Liver (tissue), 10 donors: ENCODE measurements at places on chromosomes 3 and 15. TPM values are rescaled to one million over a fixed set of nuclear protein-coding genes. Genes with fewer than 3 reads are reported as not detected.

SH2D7 gene
- not detected for total RNA-seq

ZMYND10 gene
- 0.75 TPM for total RNA-seq

DNA sequence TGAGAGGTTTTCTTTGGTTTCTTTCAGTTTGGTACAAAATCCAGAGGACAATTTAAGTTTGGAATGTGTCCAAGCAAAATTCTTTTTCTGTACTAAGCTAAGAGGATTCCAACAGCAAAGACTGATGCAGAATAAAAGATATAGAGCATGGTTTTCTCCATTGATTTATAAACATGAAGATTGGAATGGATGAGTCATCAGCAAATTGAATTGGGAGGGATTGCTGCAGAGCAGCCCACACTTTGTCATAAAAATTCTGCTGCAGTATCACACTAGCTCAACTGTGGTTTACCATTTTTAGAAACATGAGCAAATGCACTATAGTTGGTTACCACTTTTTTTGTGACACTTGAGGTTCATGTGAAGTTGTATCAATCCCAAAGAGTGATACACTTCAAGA is 16.1 kb upstream of the LARP6 start:
- DNase-seq: no peak
- no peaks in the 10 kb centered on the region for H3K36me3 ChIP-seq
- no peak overlapping the region for H3K27ac ChIP-seq
- no peaks in the 10 kb centered on the region for H3K27me3 ChIP-seq
- H3K4me3 ChIP-seq: no peak overlapping the region
- H3K4me1 ChIP-seq: peaks cover 6% of the 10 kb centered on the region

DNA sequence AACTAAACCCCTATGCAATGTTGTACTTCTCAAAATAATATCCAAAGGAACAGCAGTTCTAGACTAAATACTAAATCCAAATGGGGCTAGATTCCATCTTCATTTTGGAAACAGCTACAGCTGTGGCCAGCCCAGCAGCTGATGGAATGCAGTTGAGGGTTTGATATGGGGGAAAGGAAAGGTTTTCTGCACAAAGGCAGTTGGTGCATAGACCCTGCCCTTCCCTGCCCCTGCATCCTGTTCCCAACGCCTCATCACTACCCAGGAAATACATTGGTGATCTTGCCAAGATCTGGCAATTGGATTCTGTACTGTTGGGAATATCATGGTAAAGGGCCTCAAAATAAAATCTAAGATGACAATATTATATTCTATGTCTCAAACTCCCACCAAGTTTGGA is 43.9 kb downstream of the DTWD1 start:
- H3K27me3 ChIP-seq: no peaks in the 10 kb centered on the region
- no peak for DNase-seq
- no peak overlapping the region for H3K4me3 ChIP-seq

DNA sequence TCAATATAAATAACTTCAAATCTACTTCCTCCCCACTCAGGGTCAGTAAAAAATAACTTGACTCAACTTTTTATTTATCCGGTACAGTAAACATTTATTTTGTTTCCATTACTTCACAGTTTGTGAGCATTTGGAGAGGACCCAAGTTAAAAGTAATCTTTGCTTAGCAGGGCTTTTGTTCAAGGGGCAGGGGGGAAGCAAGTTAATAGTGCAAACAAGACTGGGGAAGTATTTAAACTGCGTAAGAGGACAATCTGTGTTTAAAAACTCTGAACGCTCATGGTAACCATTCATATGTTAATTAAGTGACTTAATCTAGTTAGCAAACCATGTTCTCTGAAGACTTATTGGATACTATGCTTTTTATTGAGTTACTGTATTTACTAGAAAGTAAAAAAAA is 346.2 kb downstream of the SLC9A9 start:
- no peak overlapping the region for H3K27ac ChIP-seq
- DNase-seq: no peak
- H3K4me1 ChIP-seq: no peaks in the 10 kb centered on the region
- no peaks in the 10 kb centered on the region for H3K27me3 ChIP-seq
- no peaks in the 10 kb centered on the region for H3K36me3 ChIP-seq

DNA sequence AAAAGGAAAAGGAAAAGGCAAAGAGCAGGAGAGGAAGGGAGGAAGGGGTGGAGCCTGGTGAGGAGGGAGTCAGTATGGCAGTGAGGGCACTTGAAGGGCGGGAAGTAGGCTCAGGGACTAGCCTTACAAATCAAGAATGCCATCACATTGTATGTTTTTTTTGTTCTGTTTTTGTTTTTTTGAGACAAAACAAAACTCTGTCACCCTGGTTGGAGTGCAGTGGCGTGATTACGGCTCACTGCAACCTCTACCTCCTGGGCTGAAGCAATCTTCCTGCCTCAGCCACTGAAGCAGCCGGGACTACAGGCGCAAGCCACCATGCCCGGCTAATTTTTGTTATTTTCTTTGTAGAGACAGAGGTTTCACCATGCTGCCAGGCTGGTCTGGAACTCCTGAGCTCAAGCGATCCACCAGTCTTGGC is 10.5 kb upstream of the PIK3CB start:
- H3K4me1 ChIP-seq: no peaks in the 10 kb centered on the region
- H3K4me3 ChIP-seq: no peak overlapping the region
- no peaks in the 10 kb centered on the region for H3K36me3 ChIP-seq
- no peak for DNase-seq
- H3K27ac ChIP-seq: no peak overlapping the region
- H3K27me3 ChIP-seq: no peaks in the 10 kb centered on the region

GRCh38 chr3:10226293-10226692 is 22.0 kb upstream of the TATDN2 start:
- no peaks in the 10 kb centered on the region for H3K36me3 ChIP-seq
- peaks cover 10% of the 10 kb centered on the region for H3K4me1 ChIP-seq
- no peak overlapping the region for H3K4me3 ChIP-seq
- H3K27ac ChIP-seq: no peak overlapping the region
- DNase-seq: no peak
- H3K27me3 ChIP-seq: no peaks in the 10 kb centered on the region

DNA sequence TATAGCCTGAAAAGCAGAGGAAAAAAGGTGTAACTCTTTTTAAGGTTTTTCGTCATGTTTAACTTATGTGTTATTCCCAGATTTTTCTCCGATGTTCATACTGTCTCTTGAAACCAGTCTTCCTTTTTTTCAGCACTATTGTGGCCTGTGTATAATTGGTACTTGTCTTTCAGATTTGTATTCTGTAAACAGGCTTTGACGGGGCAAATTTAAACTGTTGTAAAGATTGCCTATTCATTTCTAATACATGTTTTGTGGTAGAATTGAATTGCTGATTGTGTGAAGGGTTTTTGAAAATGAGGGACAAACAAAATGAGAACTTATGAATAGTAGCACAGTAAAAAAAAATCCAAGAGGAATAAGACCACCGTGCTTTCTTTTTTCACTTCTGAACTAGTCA is 33.6 kb downstream of the AKAP13 start:
- no peaks in the 10 kb centered on the region for H3K27me3 ChIP-seq
- peak overlapping the region; percentile 47 for H3K27ac ChIP-seq
- no peak overlapping the region for H3K4me3 ChIP-seq
- H3K36me3 ChIP-seq: no peaks in the 10 kb centered on the region

DNA sequence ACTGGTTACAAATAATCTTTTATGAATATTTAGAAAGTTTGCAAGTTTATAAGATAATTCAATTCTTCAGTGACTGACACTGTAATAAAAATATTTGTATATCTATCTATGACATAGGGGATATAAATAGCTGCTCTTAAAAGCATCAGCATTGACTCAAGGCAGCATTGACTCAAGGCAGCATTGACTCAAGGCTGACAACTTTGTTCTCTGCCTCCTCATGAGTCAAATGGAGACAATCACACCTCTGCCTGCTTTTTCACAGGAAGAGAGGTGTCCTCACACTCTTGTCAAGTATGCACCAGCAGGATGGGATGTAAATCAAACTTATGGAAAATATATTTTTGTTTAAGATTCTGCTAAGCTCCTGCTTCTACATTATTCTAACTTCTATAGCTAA is 1173.1 kb downstream of the NSUN3 start:
- no peaks in the 10 kb centered on the region for H3K4me1 ChIP-seq
- H3K27me3 ChIP-seq: no peaks in the 10 kb centered on the region
- no peaks in the 10 kb centered on the region for H3K36me3 ChIP-seq
- no peak for DNase-seq
